Progenitor cell of endocrine pancreas (in vitro differentiated cells): ENCODE measurements at places on chromosomes 4 and X. TPM values are rescaled to one million over a fixed set of nuclear protein-coding genes. Genes with fewer than 3 reads are reported as not detected.

DNA sequence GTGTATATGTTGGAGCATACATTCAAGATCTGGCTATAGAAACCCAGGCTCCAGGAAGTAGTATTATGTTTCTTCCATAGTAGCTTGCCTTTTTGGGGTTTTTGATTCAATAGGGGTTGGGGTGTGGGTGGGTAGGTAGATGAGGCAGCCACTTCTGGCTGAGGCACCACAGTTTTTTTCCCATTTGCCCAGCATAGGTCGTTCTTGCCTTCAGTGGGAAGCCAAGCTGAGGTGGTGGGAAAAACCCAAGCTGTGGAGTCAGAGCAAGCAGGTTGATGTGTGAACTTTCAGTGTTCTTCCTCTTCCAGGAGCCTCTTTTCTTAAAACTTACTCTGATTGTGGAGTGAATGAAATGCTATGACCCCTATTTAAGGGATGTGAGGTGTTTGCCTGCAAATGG is 67.0 kb upstream of the RPS6KA3 start:
- DNase-seq = no peak

DNA sequence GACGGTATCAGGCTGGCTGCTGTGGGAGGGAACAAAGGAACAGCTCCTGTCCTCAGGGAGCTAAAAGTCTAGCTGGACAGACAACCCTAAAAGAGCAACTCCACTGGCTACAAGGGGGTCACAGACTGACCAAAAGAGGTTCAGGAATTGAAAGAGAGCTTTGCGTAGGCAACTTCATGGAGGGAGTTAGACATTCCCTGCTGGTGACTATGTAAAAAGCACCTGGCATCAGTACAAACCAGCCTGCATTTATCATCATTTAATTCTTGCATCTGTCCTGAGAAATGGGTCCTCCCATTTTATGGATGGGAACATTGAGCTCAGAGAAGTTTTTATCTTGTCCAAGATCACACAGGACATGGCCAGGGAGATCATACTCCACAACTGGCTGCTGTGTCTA is 1.4 kb upstream of the LGI2 start:
- no peak for DNase-seq

DNA sequence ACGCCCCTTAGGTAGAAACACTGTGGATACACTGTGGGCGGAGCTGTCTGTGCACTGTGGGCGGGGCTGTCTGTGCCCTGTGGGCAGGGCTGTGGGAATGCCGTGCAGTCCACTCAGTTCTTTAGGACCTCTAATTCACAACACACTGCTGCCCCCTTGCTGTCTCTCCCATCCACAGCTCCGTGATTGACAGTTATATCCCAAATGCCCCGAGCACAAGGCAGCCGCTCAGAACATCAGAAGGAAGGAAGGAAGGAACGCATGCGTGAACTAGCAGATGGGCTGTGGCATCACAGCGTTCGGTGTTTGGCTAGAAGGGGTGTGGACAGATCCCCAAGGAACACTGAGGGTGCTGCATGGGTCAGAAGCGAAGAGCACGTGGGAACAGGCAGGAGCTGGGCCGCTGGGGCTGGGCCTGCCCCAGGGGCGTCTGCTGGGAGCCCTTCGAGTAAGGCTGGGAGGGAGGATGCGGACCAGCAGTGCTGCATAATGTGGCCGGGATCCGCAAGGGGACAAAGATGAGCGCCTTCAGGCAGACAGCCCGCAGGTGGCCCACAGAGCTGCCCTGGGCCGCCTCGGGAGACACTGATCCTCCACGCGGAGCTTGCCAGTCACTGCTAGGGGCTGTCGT is 29.8 kb downstream of the ACOX3 start:
- DNase-seq = peak; percentile 19

Gene PIR
- 14.9 and 17.0 TPM in 2 replicates for total RNA-seq

DNA sequence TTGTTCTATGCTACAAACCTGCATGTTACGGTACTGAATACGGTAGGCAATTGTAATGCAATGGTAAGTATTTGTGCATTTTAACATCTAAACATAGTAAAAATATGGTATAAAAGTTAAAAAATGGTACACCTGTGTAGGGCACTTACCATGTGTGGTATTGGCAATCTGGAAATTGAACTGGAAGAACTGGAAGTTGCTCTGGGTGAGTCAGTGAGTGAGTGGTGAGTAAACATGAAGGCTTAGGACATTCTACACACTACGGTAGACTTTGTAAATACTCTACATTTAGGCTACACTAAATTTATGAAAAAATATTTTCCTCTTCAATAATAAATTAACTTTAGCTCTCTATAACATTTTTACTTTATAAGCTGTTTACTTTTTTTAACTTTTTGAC is 78.9 kb downstream of the RRAGB start:
- no peak for DNase-seq

- DNase-seq = no peak
Measured at GRCh38 chr4:170090352-170091052, 746 bp upstream of the AADAT start.

DNA sequence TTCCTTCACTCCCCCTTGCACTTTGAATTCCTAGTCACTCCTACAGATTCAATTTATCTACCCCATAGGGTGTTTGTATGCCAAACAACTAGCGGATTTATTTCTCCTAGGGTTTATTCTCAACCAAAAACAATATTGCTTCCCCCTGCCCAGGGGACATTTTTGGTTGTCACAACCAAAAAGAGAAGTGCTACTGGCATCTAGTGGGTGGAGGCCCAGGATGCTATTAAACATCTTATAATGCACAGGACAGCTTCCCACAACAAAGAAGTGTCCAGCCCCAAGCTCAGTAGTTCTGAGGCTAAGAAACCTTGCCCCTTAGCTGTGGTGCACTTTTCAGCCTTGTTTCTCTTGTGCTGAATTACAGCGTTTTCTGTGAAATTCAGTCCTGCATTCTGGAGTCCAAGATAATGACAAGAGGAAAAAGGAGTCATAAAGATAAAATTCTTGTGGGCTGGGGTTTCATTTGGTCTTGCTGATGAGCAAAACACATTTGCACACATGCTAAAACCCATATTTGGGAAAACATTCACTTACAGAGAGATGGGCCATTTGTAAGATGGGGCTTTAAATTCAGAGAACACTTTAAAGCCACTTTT is 11.2 kb upstream of the SYTL4 start:
- DNase-seq = no peak

DNA sequence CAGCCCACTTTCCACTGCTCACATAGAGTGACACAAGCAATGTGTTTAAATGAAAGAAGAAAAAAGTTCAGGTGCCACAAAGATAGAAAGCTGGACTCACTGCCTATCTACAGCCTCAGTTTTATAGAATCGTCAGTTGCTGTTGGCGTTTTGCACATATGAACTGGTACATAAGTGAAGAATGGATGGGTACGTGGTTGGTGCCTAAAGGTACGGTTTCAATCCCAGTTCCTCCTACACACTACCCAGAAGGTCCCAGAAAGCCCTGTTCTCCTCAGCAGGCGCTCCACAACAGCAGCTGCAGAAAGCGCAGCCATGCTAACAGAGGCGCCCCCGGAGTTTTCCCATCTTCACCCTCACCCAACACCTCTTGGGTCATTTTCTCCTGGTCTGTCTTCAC is 23.6 kb downstream of the CHST7 start:
- DNase-seq = no peak

Gene EDA
- 3.0 and 4.8 TPM in 2 replicates for total RNA-seq

DNA sequence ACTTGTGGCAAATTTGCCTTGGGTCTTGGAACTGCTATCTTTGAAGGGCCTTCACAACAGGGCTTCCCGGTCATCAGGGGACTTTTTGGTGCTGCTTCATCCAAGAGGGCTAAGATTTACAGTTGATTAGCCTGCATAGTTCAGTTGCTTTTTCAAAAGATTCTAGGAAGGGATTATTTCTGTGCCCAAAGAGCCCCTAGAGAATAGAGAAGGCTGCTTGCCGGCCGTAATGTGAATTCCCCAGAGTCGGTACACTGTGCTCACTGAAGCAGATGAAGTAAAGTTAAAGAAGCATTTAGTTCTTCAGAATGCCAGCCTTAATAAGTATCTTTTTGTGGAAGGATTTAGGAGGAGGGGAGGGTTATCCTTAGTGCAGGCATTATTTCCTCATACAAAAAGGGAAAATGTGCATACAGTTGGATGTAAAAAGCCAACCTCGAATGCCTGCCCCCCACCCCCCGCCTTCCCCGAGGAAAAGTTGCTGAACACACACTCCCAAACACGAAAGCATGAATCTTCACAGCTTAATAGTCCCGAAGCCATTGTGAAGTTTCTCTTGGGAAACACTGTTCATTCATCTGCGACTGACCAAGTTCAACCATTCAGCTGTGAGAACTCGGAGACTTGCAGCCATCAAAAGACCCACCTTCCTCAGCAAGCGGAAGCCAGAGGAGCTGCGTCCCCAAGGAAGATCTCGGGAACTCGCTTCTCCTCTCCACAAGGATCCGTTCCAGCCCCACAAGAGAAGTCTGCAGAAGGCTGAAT is 47.6 kb downstream of the ANOS1 start:
- no peak for DNase-seq

- DNase-seq = no peak
Measured at GRCh38 chrX:9327747-9328145, 137.1 kb upstream of the TBL1X start.

DNA sequence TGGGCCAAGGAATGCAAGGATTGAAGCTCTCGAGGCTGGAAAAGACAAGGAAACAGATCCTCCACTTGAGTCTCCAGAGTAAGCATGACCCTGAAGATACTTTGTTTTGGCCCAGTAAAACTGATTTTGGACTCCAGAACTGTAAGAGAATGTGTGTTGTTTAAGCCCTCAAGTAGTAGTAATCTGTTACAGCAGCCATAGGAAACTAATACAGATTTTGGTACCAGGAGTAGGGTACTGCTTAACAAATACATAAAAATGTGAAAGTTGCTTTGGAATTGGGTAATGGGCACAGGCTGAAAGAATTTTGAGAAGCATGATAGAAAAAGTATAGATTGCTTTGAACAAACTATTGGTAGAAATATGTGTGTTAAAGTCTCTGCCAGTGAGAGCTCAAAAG is 17.4 kb upstream of the FRAS1 start:
- no peak for DNase-seq

GRCh38 chrX:21255032-21255618 is 119.1 kb upstream of the CNKSR2 start:
- DNase-seq = no peak

GRCh38 chr4:182400081-182400480 is 156.9 kb downstream of the TENM3 start:
- DNase-seq = no peak

- no peak for DNase-seq
Measured at GRCh38 chrX:38754102-38754790, 47.0 kb upstream of the MID1IP1 start.

DNA sequence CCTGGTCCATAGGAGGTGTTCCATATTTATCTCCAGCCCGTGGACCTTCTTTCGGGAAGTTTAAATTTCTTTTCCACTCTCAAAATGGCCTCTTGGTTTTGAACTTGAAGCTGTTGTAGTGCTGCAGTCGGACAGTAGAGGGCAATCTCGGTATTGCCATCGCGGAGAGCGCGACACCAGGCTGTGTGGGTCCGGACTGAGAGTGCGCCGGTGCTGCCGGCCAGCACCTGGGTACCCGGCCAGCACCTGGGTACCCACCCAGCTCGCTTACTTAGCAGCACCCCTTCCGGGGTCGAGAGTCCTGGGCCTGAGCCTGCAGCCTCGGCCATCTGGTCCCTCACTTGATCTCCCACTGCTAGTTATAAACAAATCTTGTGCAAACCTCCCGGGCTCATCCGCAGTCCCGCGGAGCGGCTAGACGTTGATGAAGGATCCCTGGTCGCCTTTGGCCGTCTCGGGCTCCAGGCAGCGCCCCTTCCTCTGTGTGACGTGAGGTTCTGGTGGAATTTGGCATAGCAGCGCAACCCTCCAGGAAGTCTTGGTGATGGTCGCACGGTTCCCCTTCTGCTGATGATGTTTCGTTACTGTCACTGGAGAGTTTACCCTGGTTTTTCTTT is 18.0 kb downstream of the FAM9A start:
- no peak for DNase-seq

Gene SLC25A6
- total RNA-seq = 387 and 391 TPM in 2 replicates

DNA sequence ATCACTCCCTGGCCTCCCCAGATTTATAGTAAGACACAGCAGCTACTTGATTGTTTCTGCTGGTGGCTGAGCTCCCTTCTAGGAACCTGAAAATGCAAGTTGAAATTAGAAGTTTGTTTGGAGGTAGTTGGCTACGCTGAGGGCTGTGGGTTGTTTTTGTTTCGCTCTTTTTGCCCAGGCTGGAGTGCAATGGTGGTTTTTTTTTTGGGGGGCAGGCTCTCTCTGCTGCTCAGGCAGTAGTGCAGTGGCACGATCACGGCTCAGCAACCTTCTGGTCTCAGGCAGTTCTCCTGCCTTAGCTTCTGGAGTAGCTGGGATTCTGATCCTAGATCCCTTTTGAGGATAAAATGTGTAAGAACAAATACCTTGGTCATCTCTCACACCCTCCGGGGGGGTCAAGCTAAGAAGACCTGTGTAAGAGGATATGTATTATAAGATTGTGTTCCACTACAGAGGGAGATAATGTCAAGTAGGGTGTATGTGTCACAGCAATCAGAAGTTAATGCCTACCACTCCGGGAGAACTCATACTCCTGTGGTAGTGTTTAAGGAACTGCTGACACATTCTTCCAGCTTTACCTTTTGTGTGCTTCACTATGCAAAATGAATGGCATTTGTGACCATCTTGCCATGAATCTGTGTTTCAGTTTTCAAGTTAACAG is 9.7 kb downstream of the JADE1 start:
- DNase-seq = no peak

Gene SORBS2
- total RNA-seq = 92.6 and 94.2 TPM in 2 replicates

Gene S100P
- 1.3 and 3.5 TPM in 2 replicates for total RNA-seq

Gene SPANXA1
- total RNA-seq = not detected in 2 replicates

GRCh38 chr4:11904117-11904535 is 475.4 kb upstream of the HS3ST1 start:
- no peak for DNase-seq

DNA sequence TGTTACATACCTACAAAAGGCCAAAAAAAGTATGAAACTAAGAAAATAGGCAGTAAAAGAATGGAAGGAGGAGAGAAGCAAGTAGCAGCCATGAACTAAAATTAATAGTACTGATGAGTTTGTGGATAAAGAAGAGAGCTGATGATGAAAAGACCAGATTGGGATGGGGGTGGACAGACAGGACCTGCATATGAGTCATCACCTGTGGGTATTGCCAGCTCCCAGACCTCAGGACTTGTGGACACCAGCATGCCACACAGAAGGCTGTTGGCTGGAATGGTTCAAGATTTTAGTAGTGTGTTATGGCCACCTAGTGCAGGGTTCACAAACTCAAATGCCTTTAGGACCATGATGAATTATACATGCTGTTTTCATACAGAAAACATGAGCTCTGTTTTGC is 58.9 kb downstream of the ARX start:
- DNase-seq = no peak

Gene SMIM31
- not detected in 2 replicates for total RNA-seq

DNA sequence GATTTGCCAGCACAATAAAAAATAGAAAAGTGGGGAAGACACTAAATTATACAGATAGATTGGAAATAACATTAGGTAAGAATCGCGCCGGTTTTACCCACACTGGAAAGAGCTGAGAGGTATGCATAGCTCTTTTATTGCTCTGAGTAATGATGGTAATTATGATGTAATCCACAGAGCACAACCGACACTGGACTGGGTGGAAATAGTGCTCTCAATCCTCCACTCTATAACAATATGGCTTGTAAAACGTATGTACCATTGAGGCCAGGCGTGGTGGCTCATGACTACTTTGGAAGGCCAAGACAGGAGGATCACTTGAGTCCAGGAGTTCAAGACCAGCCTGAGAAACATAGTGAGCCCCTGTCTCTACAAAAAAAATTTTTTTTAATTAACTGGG is 104.3 kb upstream of the RAPGEF2 start:
- no peak for DNase-seq

- DNase-seq = no peak
Measured at GRCh38 chr4:162878096-162878495, 288.6 kb downstream of the NAF1 start.

GRCh38 chrX:135308345-135308855 is 880 bp upstream of the ETDC start:
- DNase-seq = no peak

GRCh38 chr4:150573534-150573933 is 8.4 kb upstream of the MAB21L2 start:
- no peak for DNase-seq
